ENCODE measurements at places on chromosomes 1 and 21.
A peak's percentile ranks its signal among the peaks of the same experiment; 100 is the strongest.

- no peak for DNase-seq
Measured at GRCh38 chr1:7988576-7988975, 27.1 kb downstream of the PARK7 start.

GRCh38 chr1:24909388-24909898, 20.6 kb downstream of the RUNX3 start:
- DNase-seq, result peak; percentile 76

GRCh38 chr1:31848381-31848897, 32.6 kb upstream of the SPOCD1 start:
- no peak for DNase-seq

- DNase-seq, result no peak
Measured at GRCh38 chr1:81125672-81126071, 675.1 kb upstream of the ADGRL2 start.

DNA sequence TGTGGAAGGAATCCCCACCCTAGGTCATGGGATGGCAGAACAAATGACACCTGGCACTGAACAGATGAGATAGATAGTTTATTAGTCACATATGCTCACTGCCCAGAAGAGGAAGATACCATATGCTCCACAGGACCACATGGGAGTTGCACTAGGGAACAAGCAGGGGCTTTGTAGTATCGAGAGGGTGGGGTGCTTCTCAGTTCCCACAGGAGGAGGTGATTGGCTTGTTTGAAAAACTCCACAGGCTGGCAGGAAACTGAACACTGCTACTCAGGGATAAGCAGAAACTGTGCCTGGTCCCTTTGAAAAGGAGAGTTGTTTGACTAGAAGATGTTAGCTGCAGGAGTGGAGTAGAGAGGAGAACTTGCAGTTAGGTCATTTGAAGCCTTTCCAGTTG, 31.9 kb upstream of the RXRG start:
- no peak for DNase-seq

GRCh38 chr1:227765261-227766014, 30.2 kb downstream of the SNAP47 start:
- no peak for DNase-seq

DNA sequence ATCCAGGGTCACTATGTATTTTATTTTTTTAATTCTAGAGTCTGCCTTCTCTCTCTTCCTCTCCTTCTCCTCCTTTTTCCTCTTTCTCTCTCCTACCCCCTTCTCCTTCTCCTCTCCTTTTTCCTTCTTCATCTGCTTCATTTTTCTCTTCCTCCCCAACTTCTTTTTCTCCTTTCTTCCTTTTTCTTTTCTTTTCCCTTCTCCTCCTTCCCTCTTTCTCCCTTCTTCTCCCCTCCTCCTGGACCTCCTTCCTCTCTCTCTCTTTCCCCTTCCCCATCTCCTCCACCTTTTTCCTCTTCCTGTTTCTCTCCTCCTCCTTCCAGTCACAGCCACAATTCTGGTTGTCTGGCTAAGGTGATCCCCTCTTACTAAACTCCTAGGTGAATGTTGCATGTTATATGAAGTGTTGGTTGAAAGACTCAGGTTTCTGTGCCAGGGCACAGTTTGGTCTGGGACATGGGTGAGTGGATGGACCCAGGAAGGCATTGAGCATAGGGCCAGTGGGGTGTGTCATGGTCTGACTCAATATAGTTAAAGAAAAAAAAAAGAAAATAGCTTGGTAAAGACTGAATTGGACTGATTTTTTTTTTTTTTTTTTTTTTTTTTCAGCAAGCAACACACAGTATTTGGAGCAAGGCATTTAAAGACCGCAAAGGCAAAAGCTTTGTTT, 266.9 kb downstream of the TGFB2 start:
- no peak for DNase-seq

GRCh38 chr1:86194491-86195034, 38.0 kb upstream of the COL24A1 start:
- DNase-seq, result no peak

DNA sequence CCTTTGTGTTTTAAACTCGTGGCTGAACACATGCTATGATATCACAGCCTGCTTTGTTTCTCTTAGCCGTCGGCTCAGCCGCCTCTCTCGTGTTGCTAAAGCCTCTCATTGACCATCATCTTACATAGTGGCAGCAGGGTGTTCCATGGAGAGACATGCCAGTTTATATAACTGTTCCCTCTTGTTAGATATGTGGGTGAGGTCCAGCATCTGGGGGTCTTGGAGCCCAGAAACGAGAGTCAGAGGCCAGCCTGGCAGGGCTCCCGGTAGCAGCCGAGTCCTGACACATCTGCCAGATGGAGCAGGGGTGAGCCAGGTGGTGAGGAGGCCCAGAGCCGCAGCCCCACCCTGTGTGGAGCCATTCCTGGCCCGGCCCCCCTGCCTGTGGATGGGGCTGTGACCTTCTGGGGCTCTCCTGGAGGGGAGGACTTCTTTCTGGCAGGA, 11.9 kb downstream of the PODN start:
- DNase-seq, result no peak

- no peak for DNase-seq
Measured at GRCh38 chr1:15742339-15742801, at the start of gene TMEM82. Gene TMEM82 (plus strand): TSS chr1:15742499. CDS start chr1:15742560, 61 bp downstream.

DNA sequence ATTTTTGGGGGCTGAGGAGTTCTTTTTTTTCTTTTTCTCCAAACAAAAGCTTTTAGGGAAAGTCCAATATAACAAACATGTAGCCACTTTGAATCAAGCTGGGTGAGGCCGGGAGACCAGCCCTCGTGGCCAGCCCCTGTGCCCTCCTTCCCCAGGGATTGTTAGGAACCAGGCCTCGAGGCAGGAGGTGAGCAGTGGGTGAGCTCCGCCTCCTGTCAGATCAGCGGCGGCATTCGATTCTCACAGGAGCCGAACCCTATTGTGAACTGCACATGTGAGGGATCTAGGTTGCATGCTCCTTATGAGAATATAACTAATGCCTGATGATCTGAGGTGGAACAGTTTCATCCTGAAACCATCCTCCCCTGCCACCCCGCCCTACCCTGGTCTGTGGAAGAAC, 41.8 kb upstream of the TTC22 start:
- no peak for DNase-seq

GRCh38 chr1:53288002-53288789, 39.7 kb downstream of the LRP8 start:
- DNase-seq, result no peak

GRCh38 chr1:101769520-101769919, 227.2 kb downstream of the OLFM3 start:
- DNase-seq, result no peak
